ENCODE measurements at places on chromosomes 4 and X.

- DNase-seq, result no peak
Measured at GRCh38 chrX:136616987-136617685, 30.8 kb upstream of the CD40LG start.

DNA sequence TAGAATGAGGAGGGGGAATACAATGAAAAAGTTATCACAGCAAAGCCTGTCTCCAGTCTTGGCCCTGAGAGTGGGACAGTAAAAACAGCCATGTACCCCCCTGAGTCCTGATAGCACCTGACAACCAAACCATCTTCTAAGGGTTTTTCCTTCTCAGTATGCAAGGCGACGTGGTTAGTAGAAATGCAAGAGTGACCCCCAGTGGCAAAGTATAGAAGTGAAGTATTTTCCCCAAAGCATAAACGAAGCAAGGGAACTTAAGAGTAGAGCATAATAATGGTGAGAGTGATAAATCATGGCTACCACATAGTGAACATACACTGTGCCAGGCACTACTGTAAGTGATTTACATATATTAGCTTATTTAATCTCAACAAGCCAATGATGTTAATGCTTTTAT, 52.8 kb downstream of the FAM47C start:
- no peak for DNase-seq

GRCh38 chrX:46703980-46704379, 54.9 kb downstream of the SLC9A7 start:
- DNase-seq, result no peak

DNA sequence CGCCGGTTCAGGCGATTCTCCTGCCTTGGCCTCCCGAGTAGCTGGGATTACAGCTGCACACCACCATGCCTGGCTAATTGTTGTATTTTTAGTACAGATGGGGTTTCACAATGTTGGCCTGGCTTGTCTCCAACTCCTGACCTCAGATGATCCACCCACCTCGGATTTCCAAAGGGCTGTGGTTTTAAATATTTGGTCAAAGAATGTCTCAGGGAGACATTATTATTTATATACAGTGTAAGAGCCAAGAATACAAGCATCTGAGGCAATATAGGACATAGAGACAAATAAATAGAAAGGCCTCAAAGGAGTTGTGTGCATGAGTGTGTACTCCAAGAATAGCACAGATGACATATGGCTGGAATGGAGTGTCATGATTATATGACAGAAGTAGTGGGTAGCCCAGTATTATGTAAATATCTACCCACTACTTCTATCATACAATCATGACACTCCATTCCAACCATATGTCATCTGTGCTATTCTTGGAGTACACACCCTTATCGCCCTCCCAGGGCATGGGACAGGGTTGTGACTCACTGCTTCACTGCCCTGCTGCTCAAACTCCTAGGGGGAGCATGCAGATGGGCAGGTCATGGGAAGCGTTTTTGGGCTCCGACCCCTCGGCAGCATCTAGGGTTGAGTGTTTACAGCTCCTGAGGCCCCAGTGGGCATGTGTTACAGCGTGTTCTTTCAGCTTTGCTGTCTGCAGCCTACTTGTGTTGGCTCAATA, 1649.8 kb upstream of the PCDH10 start:
- no peak for DNase-seq

- DNase-seq, result no peak
Measured at GRCh38 chr4:174154215-174154854, 129.1 kb downstream of the FBXO8 start.

DNA sequence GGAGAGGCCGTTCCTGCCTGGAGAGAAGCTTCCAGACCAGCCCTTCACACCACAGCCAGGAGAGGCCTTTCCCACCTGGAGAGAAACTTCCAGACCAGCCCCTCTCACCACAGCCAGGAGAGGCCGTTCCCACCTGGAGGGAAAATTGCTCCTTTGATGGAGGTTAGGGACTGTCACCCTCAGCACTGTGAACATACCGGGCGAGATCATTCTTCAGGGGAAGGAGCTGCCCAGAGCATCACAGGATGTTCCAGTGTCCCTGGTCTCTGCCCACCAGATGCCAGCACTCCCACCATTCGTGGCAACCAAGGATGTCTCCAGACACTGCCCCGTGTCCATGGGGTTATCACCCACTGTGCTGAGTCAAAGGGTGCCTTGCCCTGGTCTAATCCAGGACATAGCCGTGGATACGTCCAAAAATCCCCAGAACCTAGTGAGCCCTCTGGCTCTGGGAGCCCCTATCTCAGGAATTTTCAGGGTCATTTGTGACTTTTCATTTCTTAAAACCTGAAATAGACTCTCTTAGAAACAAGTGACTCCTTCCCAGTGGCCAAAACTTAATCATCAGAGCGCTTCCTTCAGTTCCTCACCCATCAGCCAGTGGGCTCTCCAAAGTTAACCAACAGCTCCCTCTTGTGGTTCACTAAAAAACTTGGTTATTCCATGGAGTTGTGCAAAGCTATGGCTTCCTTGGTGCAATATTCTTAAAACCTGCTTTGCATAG, 80.2 kb downstream of the CRMP1 start:
- DNase-seq, result no peak

GRCh38 chr4:112823156-112823555, 186.2 kb downstream of the LARP7 start:
- DNase-seq, result no peak

GRCh38 chrX:63869506-63869905, 84.5 kb upstream of the ARHGEF9 start:
- DNase-seq, result no peak

DNA sequence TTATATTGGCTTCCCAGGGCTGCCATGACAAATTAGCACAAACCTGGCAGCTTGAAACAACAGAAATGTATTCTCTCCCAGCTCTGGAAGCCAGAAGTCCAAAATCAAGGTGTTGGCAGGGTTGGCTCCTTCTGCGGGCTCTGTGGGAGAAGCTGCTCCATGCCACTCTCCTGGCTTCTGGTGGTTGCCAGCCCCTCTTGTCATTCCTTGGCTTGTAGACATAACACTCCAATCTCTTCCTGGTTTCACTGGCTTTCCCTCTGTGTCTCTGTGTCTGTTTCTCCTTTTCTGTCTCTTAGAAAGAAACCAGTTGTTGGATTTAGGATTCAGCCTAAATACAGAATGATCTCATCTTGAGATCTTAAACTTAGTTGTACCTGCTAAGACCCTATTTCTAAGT, 85.5 kb downstream of the USP46 start:
- no peak for DNase-seq

DNA sequence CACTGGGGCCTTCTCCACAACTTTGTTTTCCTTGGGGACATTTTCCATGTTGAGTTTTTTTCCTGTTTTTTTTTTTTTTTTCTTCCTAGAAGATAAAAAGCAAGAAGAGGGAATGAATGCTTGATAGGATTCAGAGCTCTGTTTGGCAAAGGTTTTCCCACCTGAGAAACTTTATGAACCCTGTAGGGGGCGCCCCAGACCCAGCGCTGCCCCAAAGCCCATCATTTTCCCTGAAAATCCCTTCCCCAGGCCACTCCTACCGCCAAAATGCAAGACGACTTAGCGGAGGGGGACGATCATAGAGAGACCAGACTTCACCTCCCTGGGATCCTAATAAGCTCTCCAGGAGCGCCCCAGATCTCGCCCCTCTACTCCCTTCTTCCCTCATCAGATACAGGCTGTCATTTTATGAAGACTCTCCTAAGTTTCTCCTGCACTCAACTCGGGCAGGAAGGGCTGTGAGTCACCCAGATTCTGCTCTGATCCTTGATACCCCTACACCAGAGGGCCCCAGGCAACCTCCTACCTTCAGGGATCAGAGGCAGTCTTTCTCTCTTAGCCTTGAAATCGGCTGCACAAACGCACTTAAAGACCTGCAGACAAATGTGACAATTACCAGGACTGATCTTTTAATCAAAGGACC, 1.4 kb downstream of the BEX5 start:
- no peak for DNase-seq

GRCh38 chr4:178083968-178084367, 641.7 kb upstream of the AGA start:
- no peak for DNase-seq

GRCh38 chr4:68432320-68432719, 14.9 kb upstream of the TMPRSS11E start:
- no peak for DNase-seq

DNA sequence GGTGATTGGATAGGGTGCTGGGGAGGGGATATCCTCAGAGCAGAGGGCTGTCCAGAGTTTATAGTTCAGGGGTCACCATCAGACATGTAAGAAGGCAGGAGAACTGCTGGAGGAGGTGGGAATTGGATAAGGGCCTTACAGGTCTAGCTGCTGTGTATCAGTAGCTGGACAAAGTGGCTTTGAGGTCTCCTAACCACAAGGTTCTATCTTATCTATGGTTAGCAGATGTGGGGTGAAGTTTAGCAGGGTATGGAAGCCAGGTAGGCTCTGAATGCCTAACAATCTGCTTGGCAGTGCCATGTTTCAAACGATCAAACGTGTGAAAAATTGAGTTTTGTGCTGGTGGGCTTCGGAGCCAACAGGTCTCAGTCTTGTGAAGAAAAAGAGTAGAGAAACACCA, 32.1 kb upstream of the MAGEA8 start:
- DNase-seq, result no peak

GRCh38 chr4:78829296-78829695, 53.1 kb downstream of the BMP2K start:
- no peak for DNase-seq

DNA sequence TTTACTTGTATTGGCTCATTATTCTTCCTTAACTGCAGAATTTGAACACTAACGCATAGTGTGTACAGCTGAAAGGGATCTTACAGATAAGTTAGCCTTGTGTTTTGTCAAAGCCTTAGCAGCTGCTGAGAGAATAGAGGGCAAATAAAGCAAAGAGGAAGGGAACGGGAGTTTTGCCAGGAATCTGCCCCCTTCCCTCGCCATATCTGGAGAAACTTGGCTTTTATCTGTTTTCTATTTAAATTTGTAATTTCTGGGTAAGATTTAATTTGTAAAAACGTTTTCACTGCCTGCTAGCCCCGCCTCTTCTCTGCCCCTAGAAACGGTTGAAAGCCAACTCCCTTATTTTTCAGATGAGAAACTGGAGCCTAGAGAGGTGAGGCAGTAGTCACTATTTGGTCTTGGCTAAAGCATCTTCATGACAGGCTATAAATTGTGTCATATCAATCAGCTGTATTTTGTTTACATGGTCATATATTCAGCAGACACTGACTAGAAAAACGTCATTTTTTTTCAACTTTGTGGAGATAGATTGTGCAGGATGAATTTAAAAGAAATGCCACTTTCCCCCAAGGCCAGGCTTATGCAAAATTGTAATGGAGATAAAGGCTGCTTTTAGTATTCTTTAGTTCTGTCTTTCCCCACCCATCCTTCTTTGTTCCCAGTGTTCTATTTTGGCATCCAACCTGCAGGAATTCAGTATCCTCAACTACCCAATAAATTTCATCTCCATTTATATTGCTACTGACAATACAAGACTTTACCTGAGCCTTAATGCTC, 319.4 kb downstream of the SH2D1A start:
- no peak for DNase-seq

DNA sequence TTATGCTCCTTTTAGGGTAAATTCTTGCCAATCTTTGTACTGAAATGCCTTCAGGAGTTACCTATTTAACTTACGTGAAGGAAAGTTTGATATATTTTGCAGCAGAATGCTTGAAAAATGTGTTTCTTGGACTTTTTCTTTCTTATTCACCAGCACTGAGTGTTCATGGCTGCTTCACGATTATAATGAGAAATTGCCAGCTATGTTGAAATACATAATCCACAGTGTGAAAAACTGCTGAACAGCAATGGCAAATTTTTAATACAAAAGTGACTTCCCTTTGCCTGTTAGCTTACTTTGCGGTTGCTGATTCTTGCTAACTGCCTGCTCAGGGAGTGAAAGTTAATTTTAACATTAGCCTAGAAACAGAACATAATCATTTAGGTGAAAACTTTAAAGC, 153.8 kb upstream of the SLC4A4 start:
- DNase-seq, result no peak

DNA sequence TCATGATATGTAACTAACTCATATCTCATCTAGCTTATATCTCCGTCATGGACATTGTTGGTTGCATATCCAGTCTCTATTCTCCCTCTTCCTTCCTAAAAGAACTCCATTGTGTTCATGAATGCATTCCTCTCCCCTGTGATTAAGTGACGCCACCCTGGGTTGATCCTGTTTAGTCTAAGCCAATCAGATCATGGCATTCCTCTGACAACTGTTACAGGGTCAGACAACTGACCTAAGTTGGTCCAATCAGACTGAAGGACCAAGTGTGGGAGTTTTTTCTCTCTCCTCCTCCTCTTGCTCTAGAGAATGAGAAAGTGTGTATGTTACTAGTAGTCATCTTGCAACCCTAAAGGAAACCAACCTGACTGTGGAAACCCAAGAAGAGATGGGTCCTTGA, 3.6 kb downstream of the APOO start:
- no peak for DNase-seq

DNA sequence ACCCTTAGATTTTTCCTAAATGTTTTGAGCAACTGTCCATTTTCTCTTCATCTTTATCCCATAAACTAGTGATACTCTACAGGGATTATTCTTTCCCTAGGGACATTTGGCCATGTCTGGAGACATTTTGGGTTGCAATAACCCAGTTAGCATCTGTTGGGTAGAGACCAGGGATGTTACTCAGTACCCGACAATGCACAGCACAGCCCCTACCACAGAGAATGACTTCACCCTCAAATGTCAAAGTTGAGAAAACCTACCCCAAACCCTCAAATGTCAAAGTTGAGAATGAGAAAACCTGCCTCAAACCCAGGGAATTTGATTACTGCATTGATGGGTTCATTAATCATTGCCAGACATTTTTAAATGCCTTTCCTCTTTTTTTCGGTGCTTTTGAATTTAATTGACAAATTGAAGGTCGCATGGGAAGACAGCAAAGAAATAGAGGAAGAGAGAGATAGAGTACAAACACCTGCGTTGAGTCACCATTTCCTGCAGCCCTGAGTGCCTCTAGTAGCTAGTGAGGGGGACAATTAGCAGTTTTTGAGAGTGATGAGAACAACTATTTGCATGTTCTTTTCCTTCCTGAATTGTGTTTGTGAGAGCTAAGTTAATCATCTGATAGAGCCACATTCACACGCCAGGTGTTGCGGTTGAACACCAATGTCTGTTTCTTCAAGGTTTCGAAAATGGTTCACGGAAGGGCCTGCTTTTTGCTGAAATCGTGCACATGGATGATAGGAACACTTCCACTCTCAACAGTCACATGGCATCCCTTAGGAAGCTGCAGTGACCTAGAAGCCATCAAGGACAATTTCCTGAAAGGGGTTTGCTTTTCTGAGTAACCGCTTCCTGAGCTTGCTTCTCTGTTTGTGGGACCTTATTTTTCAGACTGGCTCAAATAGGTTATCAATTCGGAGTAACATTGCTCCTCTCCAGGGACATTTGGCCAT, 203.9 kb upstream of the VCX3A start:
- no peak for DNase-seq

- DNase-seq, result no peak
Measured at GRCh38 chr4:130333241-130333759, 1237.3 kb downstream of the C4orf33 start.

DNA sequence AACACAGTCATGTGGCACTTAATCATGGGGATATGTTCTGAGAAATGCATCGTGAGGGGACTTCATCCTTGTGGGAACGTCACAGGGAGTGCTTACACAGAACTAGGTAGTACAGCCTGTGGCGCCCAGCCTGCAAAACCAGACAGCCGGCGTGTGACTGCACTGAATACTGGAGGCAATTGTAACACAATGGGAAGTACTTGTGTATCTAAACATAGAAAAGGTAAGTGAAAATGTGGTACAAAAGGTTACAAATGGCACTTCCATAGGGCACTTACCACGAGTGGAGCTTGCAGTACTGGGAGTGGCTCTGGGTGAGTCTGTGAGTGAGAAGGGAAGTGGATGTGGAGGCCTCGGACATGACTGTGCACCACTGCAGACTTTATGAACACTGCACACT, 5.2 kb downstream of the TLR3 start:
- DNase-seq, result no peak

- DNase-seq, result no peak
Measured at GRCh38 chr4:48792348-48793006, 12.4 kb upstream of the FRYL start.
